ENCODE measurements at places on chromosomes 4 and X. TPM values are rescaled to one million over a fixed set of nuclear protein-coding genes. Genes with fewer than 3 reads are reported as not detected.
A peak's percentile ranks its signal among the peaks of the same experiment; 100 is the strongest.

DNA sequence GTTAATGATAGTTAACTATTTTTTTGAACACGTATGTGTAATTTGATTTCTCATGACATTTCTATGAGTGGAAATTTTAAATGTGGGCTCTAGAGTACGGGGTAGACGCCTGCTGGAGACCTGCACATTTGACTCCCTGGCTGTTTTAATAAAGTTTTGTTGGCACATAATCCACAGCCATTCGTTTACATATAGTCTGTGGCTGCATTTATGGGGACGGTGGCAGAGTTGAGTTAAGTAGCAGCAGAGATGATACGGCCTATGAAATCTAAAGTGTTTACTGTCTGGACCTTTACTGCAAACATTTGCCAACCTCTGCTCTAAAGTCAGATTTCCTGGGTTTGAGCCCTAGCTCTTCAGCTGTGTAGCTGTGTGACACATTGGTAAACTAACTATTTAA lies 118.8 kb downstream of the CHRNA9 start:
- DNase-seq, result no peak

DNA sequence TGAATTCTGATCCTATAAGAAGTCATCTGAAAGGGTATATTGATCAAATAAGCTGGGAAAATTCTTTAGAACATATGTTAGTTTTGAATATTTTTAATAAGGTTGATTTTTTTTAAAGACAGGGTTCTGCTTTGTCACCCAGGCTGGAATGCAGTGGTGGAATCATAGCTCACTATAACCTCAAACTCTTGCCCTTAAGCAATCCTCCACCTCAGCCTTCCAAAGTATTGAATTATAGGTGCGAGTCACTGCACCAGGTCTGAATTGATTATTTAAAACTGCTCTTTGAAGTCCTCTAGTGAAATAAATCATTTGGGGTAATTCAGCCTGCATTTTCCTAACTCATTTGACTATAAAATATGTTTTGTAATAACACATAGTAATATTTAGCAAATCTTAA lies 812.3 kb downstream of the PDHA2 start:
- no peak for DNase-seq

DNA sequence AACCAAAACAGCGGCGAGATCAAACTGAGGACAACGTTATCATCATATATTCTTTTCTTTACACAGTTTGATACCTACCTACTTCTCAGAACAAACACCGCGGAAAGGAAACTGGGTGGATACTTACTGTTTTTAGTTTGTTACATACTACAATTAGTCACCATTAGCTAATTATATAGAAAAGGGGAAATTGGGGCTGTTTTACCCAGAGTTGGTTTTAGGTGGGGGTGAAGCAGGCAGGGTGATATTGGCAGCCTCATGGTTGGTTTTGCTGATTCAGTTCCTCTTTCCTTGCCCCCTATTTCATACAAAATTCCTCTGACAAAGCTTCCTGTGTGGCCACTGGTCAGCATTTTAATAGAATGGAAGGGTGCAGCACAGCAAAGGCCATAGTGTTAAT lies 77.8 kb downstream of the SORBS2 start:
- peak; percentile 14 for DNase-seq

GRCh38 chr4:26342328-26343037 lies 21.7 kb downstream of the RBPJ start:
- no peak for DNase-seq

DNA sequence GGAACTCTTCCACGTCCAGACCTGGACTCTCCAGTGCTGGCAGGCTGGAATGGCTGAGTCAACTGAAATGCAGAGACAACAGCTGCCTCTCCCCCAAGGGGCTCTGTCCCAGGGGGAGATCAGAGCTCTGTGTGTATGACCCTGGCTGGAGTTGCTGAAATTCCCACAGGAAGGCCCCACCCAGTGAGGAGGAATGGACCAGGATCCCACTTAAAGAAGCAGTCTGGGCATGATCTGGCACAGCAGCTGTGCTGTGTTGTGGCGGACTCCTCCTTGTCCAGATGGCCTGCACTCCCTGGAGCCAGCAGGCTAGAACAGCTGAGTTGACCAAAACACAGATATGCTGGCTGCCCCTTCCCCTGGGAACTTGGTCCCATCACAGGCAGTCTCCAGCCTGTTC lies 25.4 kb downstream of the C4orf17 start:
- no peak for DNase-seq

DNA sequence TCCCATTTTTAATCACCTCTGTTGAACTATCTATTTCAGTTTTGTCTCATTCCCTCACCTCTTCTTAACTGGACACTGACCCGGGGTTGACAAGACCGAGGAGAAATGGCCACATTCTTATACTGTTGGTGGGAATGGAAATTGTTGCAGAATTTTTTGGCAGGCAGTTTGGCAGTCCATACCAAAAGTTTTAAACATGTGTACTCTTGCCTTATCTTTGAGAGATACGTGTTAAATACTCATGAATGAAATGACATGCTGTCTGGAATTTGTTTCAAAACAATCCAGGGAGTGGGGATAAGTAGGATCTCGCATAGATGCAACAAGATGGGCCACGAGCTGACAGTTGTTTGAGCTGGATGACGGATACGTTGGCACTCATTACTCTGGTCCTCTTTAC lies 12.1 kb downstream of the FGFBP1 start:
- DNase-seq, result no peak

GRCh38 chr4:33171873-33172525 lies 2451.8 kb downstream of the PCDH7 start:
- DNase-seq, result no peak

GRCh38 chr4:8725845-8726244 lies 133.3 kb downstream of the CPZ start:
- no peak for DNase-seq

DNA sequence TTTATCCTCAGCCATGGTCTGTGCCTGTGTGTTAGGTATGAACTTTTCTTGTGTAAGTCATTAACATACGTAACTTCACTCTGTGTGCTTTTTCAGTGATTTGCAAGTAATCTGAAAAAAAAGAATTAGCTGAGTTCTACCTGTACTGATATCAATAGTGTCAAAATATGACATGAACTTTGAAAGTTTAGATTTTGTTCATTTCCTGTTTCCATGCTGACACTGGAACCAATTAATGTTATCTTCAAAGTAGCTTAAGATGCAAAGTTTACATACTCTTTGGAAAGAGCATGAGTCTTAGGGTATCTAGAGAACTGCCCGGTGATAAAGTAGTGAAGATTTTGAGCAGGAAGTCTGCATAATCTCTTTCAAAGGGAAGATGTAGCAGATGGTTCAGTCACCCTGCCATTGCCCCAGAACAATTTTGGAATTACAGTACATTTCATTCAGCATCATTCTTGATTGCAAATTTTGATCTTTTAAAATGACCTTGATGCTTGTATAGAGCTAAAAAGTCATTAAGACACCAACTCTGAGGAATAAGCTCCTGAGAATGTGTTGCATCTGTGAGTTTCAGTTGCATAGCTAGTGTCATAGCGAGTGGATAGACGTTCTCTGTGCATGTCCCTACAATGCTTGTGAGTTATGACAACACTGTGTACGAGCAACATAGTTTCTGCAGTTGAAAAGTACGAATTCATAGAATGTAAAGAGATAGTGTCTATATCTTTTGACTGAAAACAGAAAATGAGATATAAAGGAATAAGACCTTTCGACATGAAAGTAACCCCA lies 130.5 kb downstream of the PTTG2 start:
- DNase-seq, result no peak

GRCh38 chr4:26992657-26993361 lies 132.2 kb downstream of the STIM2 start:
- DNase-seq, result no peak

DNA sequence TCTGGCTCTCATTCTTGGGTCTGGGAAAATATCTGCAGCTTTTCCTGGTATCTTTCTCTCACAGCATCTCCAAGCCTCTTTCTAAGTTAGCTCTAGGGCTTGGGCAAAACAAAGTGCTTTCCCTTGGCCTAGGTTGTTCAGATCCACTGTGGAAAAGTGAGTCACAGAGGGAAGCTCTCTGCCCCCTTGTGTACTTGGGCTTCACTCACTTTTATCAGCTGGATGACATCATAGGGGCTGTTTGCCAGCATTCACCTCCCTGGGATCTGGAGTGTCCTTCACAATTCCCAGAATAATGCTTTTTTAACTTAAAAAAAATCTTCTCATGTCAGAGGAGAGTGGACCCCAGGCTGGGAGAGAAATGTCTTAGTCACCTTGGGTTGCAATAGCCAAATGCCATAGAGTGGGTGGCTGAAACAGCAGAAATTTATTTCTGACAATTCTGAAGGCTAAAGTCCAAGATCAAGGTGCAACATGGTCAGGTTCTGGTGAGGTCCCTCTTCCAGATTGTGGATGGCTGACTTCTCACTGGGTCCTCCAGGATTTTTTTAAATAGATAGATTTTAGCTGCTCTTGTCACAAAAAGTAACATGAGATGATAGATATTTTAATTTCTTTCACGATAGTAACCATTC lies 247.8 kb downstream of the SH2D1A start:
- DNase-seq, result no peak

DNA sequence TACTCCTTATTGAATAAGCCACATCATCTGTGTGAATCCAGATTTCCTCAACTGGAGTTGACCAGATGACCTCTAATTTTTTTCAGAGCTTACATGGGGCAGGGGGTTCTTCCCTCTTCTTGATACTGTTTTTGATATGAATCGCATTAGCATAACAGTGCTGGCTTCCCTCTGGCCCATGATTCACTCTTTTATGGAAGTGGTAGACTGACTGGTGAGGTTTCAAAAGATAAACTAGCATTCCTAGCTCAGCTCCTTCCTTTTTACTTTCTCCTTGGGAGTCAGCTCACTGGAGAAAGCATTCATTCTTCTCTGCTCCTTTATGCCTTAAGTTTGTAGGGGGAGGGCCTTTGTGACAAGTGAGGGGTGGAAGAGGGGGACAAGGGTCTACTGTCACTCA lies 161.0 kb upstream of the FGF13 start:
- DNase-seq, result no peak

- DNase-seq, result no peak
These were observed 28.4 kb downstream of the PAK3 start for GRCh38 chrX:111124418-111124817.

DNA sequence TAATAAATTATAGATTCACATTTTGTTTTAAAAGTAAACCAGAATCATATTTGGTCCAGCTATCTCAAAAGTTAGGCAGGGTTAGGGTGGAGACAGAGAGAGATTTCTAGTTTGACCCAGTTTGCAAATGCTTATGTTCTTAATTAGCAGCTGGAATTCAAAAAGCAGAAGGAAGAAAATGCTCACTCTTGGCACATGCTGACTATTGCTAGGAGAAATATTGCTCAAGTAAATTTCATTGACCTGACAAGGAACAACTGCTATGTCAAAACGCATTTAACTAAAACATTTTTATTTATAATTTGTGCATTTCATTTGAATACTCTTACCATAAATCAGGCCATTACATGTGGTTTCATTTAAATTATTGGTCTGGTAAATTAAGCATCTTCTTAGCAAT lies 131.8 kb downstream of the GLRA3 start:
- DNase-seq, result no peak

DNA sequence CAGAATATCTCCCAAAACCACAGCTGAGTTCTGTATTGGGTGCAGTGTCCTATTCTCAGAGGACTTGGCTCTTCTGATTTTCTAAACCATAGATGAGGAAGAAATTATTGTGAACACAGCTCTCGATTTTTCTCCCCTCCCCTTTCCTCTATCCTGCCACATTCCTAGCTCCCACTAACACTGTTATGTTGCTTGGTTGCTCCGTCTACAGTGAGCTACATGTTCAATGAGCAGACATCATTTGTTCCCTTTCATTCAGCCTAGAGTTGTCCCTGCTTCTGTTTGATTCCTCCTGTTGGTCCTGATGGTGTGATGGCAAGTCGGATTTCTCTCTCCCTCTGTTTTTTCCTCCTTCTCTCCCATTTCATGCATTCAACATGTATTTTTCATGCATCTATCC lies 65.9 kb downstream of the DIPK2B start:
- no peak for DNase-seq

GRCh38 chr4:152536545-152537182 lies 772 bp upstream of the FBXW7 start:
- no peak for DNase-seq

DNA sequence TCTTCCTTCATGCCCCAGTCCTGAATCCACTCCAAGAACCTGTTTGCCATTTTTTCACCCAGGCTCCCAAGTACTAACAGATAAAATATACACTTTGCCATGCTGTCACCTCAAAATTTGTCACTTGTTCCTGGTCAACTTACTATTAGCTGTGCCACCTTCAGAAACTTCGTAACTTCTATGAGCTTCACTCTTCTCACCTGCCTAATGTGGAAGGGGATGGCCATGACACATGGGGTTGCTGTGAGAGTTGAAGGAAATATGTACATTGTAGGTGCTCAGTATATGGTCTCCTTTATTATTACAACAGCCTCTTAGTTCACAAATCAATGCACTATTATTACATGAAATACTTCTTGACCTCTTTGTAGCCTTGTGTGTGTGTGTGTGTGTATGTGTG lies 10.4 kb downstream of the TMSB4X start:
- DNase-seq, result no peak

DNA sequence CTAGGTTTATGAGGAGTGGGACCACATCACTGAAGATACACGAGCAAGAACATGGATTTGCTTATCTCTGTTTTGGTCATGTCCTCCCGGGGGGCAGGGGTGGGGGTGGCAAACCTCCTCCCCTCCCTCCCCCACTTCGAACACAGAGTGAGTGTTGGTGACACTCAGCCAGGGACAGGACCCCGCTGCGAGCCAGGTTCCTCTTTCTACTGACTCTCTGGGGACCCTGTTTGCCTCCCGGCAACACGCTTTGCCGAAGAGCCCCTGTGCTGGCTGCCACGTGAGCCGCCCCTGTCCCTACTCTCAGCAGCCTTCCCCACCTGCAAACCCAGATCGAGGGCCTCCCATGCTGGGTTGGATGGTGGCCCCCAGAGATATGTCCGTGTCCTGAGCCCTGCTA lies 34.7 kb downstream of the P2RY8 start:
- DNase-seq, result peak; percentile 45

GRCh38 chr4:129623233-129623875 lies 527.4 kb downstream of the C4orf33 start:
- DNase-seq, result no peak

STOX2 gene
- 9.4 TPM for total RNA-seq

TCEANC gene
- 4.2 TPM for total RNA-seq

BEND2 gene
- not detected for total RNA-seq

FGF13 gene
- total RNA-seq, result 14.4 TPM

UCP1 gene
- total RNA-seq, result not detected

ERAS gene
- not detected for total RNA-seq

AMBN gene
- total RNA-seq, result not detected

HEPH gene
- 84.9 TPM for total RNA-seq
